ENCODE measurements at places on chromosomes 12 and 14.
A peak's percentile ranks its signal among the peaks of the same experiment; 100 is the strongest.

GRCh38 chr14:100679707-100680438 is 46.8 kb upstream of the DLK1 start:
- DNase-seq = no peak

DNA sequence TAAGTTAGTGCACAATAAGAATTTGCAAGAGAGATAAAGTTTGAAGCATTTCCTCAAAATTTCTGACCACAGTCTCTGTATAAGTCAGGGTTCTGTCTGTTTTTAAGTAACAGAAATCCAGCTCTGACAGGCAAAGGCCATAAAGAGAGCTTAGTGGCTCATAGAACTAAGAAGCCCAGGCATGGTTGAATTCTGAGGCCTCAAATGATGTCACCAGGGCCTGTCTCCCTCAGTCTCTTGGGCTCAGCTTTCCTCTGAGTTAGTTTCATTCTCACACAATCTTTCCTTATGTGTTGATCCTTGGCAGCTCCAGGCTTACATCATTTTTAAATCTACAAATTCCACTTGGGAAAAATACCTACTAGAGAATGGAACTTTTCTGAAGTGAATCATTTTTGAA is 173.4 kb upstream of the ATP2B1 start:
- DNase-seq = no peak

DNA sequence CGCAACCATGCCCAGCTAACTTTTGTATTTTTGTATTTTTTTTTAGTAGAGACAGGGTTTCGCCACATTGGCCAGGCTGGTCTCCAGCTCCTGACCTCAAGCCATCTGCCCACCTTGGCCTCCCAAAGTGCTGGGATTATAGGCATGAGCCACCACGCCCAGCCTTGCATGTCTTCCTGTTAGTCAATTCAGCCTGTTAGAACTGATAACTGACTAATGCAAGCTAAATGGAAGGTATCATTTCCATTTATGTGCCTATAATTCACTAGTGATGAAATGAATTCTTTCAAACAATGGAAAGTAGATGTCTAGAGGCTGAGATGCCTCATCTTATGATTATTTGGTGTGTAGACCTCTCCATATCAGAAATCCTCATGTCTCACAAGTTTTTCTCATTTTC is 37.3 kb upstream of the DIP2B start:
- no peak for DNase-seq

- DNase-seq = no peak
Observed at GRCh38 chr14:54708161-54708560, 141.2 kb downstream of the SAMD4A start.

DNA sequence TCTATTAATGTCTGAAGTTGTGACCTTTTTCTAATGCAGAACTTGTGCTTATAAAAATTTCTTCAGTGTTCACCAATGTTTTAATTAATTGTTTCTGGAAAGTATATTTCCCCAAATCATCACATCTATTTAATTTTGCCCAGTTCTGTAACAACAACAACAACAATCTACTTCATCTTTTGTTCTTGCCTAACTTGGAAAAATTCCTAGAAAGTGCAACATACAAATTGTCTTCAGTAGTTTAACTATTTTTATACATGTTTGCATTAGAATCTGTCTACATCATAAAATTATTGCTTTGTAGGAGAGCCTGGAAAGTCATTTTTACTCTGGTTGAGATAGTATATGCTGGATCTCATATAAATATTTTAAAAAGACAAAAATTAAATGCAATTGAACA is 38.5 kb downstream of the CCER1 start:
- DNase-seq = no peak

DNA sequence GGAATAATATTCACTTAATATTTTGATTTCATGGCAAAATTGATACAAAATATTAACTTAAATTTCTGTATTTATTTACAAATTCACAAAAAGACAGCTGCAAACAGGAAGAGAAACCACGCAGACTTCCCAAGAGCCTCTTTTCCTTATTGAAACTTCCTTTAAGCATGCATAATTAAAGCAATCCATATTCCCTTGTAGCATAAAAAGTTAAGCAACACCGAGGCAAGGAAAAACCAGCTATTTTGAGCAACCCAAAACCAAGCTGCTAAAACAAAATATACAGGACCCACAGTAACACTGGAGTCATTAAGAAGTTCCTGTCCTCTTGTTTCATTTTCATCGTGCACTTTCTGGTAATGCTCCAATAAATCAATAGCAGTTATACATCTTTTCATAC is 58.0 kb downstream of the EEA1 start:
- no peak for DNase-seq

GRCh38 chr14:103871596-103872480 is 24.5 kb upstream of the PPP1R13B start:
- DNase-seq = peak; percentile 70

DNA sequence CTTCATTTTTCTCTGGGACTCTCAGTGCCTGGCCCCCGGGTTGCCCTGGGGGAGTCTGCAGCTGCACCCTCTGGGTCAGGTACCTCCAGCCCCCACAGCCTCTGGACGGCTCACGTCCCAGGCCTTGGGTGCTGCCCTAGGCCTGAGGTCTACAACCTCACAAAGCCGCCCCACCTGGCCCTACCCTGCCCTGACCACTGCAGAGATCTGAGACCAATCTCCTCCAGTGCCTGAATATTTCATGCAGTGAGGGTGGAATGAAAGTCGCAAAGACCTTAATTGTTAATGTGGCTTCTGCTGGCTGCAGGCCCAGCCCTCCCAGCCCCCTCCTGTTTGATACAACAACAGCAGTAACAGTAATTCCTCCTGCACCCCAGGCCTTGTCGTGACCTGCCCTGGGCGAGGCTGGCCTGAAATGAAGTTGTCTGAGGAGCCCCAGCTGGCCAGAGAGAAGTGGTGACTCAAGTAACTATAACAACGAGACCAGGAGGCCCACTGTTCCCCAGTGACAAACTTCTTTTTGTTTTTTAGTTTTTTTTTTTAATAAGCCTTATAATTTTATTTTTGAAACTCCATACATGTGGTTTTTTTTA is 8.8 kb upstream of the CCDC85C start:
- no peak for DNase-seq

DNA sequence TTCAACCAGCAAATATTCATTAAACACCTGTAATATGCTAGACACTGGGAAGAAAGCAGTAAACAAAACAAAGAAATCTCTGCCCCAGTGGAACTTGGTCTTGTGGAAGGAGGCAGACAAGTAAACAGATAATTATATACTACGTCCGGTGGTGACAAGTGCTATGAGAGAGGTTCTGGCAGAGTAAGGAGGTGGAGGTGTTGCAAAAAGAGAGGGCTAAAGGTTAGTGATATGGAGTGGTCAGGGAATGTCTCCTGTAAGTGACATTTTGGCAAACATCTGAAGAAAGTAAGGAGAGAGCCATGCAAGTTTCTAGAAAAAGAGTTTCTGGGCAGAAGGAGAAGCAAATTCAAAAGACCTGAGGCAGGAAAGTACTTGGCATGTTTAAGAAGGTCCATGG is 73.4 kb downstream of the RIC8B start:
- no peak for DNase-seq

GRCh38 chr14:55741240-55741639 is 161.2 kb downstream of the KTN1 start:
- no peak for DNase-seq

- DNase-seq = no peak
Observed at GRCh38 chr12:11815397-11815796, 165.9 kb downstream of the ETV6 start.

DNA sequence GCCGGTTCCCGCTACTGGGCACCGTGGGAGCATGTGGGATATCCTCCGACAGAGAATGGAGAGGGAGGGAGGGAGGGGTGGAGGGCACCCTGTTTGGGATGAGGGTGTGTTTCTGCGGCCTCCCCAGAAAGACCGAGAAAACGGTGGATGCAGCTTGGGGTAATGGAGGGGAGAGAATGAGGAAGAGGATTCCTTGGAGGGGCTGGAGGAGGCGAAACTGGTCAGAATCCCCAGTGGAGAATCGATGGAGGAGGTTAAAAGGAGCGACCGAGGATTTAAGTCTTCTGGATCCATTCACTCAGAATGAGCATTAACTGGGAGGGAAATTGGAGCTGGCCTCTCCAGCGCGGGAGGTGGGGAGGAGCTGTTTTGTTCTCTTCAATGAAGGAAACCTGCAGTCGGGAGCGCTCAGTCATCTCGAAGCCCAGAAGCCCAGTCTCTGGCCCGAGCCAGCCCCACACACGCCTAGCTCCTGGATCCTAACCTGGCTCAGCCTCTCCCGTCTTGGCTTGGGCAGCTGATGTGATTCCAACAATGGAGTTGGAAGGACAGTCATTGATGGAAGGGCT is 581 bp downstream of the ARG2 start:
- no peak for DNase-seq

DNA sequence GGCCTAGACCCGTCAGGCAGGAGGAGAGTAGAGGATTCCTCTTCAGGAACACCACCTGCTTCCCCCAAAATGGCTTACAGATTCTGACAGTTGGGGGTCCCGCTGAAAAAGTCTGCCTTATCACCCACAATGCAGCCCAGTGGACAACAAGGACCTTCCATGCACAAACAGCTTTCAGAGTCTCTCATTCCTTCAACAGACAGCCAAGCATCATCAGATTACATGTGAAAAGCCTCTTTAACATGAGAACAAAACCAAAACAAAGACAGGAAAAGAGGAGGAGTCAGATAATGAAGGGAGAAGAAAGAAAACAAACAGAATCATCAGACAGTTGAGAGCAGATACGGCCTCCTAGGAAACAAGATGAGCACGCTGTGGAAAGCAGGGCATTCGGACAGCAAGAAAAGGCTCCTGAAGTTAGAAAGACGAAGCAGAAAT is 18.3 kb downstream of the KCTD10 start:
- no peak for DNase-seq

DNA sequence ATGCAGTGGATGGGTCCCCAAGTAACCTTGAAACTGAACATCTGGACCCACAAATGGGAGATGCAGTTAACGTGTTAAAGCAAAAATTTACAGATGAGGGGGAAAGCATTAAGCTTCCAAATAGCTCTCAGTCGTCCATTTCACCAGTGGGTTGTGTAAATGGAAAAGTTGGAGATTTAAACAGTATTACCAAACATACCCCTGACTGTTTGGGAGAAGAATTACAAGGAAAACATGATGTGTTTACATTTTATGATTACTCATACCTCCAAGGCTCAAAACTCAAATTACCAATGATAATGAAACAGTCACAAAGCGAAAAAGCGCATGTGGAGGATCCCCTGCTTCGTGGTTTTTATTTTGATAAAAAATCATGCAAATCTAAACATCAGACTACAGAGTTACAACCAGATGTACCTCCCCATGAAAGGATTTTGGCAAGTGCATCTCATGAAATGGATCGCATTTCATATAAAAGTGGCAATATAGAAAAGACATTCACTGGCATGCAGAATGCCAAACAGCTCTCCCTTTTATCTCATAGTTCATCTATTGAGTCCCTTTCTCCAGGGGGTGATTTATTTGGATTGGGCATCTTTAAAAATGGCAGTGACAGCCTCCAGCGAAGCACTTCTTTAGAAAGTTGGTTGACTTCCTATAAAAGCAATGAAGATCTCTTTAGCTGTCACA is 116.6 kb upstream of the NPAS3 start:
- no peak for DNase-seq

GRCh38 chr12:89299931-89300330 is 52.4 kb downstream of the DUSP6 start:
- DNase-seq = no peak

GRCh38 chr12:39116861-39117260 is 211.5 kb upstream of the CPNE8 start:
- no peak for DNase-seq

DNA sequence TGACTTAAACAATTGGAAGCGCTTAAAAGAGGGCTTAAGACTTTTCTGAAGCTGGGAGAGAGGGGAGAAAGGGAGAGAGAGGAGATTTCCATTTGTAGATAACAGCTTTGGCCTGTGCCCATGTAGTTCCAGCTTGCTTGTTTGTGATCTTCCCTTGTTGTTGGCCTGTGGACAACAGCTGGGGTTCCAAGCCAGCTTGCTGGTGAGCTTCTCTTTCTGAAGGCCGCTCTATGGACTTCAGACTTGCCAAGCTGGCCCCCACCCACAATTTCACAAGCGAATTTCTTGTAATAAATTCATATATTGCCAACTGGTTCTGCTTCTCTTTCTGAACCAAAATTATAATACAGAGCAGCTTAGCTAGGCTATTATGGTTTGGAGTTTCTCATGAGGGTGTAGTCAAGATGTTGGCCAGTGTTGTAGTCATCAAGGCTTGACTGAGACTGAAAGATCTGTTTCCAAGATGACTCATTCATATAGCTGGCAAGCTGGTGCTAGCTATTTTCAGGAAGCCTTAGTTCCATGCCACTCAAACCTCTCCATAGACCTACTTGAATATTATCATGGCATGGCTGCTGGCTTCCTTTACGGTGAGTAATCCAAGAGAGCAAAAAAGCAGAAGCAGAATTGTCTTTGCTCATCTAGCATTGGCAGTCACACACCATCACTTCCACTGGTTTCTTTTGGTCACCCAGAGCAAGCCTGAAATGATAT is 89.4 kb downstream of the ATP23 start:
- no peak for DNase-seq

GRCh38 chr12:31491241-31491794 is 99.6 kb downstream of the DENND5B start:
- DNase-seq = no peak

DNA sequence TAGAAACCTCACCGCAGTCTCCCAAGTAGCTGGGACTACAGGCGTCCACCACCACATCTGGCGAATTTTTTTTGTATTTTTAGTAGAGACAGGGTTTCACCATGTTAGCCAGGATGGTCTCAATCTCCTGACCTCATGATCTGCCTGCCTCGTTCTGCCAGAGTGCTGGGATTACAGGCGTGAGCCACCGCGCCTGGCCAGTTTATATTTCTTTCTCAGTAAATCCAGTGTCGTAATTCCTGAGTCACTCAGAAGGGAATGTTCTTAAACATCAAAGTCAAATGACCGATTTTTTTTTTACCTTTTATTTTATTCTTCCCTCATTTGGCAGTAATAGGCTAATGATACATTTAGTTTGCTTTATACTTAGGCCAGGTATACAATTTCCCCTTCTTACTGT is 80.5 kb downstream of the FBXO33 start:
- no peak for DNase-seq

- no peak for DNase-seq
Observed at GRCh38 chr14:70685474-70686197, 43.9 kb downstream of the TTC9 start.

DNA sequence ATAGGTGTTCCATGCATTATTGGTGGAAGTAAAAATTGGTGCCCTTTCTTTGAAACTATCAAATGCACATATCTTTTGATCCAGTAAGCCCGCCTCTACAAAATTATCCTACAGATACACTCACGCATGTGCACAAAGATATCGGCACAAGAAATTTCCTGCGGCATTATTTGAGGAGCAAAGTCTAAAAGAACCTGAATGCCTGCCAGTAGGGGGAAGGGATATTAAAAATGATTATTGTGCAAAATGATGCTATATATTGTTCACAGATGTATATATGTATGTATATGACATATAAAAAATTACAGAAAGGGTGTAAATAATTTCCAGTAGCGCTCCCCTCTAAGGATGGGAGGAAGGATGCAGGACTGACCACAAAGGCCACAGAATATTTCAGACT is 24.7 kb upstream of the ADIPOR2 start:
- no peak for DNase-seq
